ENCODE measurements at places on chromosomes 11 and 22.

GRCh38 chr11:44729713-44730112 lies 3.0 kb downstream of the TSPAN18 start:
- DNase-seq: no peak

DNA sequence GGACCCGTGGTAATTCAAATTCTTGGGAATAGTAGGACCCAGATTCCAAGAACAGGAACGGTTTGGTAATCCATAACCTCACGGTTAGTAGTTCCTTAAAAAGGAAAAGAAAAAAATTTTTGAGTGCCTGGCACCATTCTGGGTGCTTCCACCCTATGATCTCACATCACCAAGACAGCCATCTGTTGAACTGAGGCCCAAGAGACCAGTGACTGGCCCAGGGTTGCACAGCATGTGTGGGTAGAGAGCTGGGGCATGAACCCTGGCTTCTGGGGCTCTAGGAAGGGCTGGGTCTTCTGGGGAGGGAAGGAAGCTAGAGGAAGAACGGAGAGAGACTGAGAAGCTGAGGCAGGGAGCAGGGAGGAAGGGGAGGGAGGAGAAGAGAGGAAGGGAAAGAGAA lies 4.7 kb upstream of the SPI1 start:
- DNase-seq: no peak

GRCh38 chr11:101668236-101668635 lies 84.4 kb upstream of the TRPC6 start:
- DNase-seq: no peak

GRCh38 chr11:39860931-39861330 lies 1598.5 kb downstream of the LRRC4C start:
- DNase-seq: no peak

DNA sequence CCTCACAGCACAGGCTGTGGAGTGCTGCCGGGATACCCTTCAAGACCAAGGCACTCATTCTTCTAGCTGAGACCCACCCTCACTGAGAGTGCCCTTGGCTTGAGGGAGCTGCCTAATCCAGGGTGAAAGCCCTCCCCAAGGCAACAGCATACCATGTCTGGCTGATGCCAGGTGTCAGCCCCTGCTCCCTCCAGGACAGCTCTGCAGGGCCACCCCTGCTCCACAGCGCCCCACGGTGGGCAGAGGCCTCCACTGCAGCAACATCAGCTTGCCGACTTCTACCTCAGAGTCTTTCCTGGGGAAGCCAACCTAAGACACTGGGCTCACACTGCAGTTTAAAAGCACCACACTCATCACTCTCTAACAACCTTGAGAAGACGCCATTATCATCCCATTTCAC lies 29.0 kb downstream of the TTLL1 start:
- DNase-seq: no peak

- no peak for DNase-seq
Observed at GRCh38 chr11:61589961-61590360, 9.1 kb upstream of the SYT7 start.

DNA sequence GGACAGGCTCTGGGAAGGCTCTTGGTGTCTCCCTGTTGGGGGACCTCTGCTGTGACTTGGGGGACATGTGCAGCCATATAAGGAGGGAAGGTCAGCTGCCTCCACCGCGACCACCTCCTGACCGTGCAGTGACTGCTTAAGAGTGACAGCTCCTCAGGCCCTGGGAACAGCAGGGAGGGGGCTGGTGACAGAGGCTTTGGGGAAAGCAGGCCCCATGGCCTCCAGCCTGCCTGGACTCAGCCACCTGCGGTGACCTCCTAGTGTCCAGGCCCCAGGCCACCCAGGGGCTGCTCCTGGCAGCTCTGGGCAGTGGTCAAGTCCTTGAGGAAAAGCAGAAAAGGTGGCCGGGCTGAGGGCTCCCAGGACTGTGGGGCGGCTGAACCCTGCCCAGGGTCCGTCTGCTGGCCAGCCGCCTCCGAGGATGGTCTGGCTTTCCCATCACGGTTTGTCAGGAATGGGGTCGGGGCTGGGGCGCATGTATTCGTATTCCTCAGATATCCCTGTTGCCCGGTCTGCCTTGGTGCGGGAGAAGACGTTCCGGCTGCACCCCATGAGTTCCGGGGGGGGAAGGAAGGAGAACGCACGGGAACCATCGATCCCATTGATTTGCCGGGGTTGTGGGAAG lies 96.8 kb downstream of the WNT7B start:
- DNase-seq: no peak

DNA sequence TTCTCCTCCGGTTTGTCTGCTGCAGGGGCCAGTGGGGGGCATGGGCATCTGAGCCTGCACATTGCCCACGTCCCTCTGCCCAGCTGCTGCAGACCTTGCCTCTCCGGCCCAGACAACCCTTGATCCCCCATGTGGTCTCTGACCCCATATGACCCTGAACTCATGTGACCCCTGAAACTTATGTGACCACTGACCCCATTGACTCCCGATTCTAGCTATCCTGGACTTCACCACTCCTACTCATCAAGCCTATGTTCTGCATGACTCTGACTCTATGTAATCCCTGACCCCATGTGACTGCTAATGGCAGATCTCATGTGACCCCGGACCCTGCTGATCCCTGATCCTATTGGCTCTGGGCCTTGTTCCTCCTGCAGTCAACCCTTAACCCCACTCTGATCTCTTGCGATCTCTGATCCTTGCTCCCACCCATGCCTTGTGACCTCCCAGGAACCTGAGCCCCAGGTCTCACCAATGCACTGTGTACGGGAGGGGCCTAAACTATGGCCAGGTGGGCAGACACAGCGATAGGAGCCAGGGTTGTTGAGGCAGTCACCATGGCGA lies 5.7 kb downstream of the LTBP3 start:
- no peak for DNase-seq

DNA sequence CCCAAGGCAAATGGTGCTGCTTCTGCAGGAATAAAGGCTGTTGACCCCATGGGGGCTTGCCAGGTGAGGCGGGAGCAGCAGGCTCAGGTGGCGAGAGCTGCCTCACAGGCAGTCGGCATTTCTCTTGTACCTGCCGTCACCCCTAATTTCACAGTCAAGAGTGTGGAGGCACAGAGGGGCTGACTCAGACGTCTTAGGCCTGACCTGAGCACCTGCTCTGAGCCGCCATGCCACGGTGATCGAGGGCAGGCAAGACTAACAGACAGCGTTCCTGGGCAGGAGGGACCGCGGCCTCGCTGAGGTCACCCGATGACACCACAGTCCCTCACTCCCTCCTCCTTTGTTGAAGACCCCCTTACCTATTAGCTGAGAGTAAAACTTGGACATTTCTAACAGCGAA lies 5.2 kb downstream of the ALG12 start:
- no peak for DNase-seq

GRCh38 chr22:27877501-27877900 lies 41.6 kb downstream of the PITPNB start:
- no peak for DNase-seq

GRCh38 chr11:65300621-65301275 lies 13.9 kb upstream of the CDC42EP2 start:
- no peak for DNase-seq

- no peak for DNase-seq
Observed at GRCh38 chr11:4025248-4025966, 69.2 kb upstream of the RRM1 start.

GRCh38 chr11:94297985-94298576 lies 6.3 kb upstream of the IZUMO1R start:
- no peak for DNase-seq

- no peak for DNase-seq
Observed at GRCh38 chr22:41620589-41621098, at the start of gene DESI1. Gene DESI1 (minus strand): TSS chr22:41621043. CDS start chr22:41620839, 204 bp downstream.

DNA sequence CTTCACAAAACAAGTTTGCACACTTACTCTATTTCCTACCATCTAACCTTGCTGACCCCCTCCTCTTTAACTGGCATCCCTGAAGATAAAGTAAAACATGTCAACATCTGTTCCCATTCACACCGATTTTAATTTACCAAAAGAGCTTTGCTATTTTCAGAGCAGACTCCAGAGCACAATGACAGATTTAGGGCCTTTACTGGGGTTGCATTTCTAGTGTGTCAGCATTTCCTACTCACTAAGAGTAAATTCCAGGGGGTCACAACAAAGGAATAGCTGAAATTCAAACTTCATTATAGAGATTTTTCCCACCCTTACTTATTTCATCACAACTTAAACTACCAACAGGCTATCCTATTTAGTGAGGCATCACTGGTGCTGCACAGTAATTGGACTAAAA lies 60.8 kb downstream of the SOX6 start:
- no peak for DNase-seq

GRCh38 chr11:59957094-59957493 lies 6.7 kb upstream of the OOSP4A start:
- no peak for DNase-seq

- no peak for DNase-seq
Observed at GRCh38 chr22:31626427-31627150, 35.4 kb downstream of the PISD start.

DNA sequence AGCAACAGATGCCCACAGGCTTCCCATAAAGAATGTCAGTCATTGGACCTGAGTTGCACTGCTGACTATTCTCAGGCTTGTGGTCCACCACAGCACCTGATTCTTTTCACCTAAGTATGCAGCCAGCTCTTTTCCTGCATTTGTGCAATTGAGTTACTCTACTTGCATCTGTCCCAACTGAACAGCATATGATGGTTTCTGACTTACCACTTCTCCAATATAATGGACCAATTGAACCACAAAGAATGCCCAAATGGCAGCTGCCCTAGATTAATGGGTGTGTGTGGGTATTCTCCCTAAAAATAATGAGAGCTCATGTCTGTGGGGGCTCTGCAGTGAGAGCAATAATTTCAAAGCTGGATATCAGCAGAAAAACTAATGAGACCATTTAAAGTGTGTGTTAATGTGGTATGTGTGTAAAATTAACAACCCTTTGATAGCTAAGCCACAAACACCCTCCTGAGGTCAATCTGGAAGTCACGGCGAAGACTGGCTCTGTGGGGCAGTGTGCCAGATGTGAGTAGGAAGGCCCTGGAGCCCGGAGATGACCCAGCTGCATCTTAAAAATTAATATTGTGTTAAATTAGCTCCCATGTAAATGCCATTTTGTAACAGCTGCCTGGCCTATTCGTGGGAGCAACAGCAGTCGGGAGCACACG lies 43.8 kb downstream of the SC5D start:
- DNase-seq: no peak

DNA sequence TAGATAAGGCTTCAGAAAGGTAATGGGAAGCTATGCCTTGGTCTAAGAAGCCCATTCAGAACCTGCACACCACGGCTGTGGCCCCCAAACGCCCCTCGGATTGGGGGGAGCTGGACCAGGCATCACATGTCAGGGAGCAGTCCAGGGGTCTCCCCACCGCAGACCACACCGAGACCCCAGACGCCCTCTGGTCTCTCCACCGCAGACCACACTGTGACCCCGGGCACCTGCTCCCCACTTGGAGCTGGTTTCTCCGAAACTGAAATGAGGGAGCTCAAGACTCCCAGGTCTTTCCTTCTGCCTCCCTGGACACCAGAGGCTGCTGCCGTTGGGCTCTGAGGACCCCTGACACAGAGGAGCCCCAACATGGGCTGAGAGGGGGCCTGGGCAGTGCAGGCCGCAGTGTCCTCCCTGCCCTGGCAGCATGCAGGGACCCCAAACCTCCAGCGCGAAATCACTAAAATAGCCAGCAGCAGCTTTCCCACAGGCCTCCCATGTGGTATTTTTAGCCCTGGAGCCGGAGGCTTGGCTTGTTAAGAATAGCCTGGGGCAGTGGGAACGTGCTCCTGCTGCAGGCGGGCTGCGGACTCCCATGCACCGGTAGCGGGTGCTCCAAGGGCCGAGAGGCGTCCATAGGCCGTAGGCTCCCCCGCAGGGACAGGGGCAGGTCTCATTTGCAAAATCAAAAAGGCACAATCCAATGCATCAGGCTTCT lies 7.7 kb downstream of the LINC01488 start:
- no peak for DNase-seq

GRCh38 chr11:15836795-15837194 lies 519.6 kb downstream of the SOX6 start:
- no peak for DNase-seq

All from AML-193 (cell line).